Omental fat pad (tissue), 4 donors: ENCODE measurements at places on chromosomes 7 and 10.

DNA sequence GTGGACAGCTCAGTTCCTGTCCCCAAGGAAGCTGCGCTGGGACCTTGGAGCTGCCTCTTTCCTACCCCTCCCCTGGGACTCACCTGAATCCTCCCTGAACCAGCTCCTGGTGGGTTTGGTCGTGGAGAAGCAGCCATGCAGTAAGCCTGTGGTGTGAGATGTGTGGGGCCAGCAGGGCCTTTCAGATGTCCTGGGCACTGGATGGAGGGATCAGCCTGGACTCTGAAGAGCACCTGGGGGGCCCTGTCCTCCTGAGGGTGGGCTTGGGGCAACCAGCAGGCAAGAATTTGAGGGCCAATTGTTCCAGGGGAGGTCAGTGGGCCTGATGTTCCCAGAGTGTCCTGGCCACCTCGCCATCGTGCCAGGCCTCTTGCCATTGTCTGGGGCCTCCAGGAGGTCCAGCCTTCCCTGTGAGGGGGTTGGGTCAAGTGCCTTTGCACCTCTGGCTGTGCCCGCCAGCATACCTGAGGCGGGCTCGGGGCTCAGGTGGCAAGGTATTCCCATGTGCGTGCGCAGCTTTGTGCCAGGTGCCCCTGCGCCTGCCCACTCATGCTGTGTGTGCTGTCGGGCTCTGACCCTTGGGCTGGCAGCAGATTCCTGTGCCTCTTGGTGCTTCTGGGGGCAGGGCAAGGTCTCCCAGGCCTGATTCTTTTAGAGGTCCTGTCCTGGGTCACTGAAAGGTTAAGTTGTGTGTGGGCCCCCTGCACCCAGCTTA is 7.3 kb downstream of the TRIM8 start:
- DNase-seq: no peak

GRCh38 chr10:28949005-28950004 is 272.0 kb downstream of the BAMBI start:
- DNase-seq: no peak

DNA sequence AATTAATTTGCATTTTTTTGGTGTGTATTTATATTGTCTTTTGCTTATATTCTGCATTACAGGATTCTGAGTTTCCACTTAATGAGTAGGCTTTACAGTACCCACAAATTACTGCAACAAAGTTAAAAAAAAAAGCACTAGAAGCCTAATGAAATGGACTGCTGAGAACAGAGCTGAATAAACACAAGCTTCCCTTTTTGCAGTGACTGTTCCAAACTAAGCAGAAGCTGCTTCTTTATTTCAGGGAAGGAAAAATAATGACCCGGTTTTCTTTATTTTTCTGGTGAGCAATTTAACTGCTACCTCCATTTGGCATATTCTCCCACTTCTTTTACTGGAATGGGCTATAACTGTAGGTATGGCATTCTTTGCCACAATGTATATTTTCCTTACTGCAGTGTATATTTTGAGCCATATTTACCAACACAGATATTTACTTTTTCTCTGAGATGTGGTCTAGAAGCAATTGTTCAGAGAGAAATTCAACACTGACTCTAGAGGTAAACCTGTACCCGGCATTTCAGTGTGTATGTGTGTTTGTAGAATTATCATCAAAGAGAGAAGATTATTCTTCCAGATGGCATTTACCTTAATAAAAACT is 56.9 kb downstream of the HDAC9 start:
- no peak for DNase-seq

- DNase-seq: no peak
Observed at GRCh38 chr10:100980711-100981110, 6.6 kb downstream of the MRPL43 start.

GRCh38 chr10:129123428-129123827 is 343.6 kb upstream of the MGMT start:
- no peak for DNase-seq

GRCh38 chr10:79299397-79300241 is 47.6 kb upstream of the PPIF start:
- DNase-seq: no peak

DNA sequence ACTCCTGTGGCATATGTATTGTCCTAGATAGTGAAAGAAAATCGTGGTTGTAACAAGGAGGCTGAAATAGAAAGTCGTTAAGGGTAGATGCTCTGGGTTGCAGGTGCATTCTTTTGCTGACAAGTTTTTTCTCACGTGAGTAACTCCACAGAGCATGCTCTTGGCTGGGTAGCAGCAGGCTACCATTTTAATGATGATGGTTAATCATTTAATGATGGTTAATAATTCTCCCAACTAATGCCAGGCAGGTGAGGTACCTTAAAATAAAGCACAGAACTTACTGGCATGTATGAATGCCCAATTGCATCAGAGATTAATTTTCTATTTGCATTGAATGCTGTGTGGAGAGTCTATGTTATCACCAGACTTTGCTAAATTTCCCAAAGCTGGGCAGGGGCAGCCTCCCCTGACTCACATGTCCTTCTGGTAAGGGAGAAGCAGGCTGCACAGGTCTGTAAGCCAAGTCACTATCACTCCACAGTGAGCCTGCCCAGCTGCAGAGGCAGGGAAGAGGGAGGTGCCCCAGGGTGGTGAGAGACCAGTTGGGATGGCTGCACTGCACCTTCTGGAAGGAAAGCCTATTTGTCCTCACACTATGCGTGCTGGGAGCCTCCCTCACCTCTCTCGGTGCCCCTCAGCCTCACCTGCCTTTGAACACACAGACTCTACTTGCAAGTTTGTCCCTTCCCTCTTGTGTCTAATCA is 287.0 kb upstream of the IGFBP3 start:
- no peak for DNase-seq

DNA sequence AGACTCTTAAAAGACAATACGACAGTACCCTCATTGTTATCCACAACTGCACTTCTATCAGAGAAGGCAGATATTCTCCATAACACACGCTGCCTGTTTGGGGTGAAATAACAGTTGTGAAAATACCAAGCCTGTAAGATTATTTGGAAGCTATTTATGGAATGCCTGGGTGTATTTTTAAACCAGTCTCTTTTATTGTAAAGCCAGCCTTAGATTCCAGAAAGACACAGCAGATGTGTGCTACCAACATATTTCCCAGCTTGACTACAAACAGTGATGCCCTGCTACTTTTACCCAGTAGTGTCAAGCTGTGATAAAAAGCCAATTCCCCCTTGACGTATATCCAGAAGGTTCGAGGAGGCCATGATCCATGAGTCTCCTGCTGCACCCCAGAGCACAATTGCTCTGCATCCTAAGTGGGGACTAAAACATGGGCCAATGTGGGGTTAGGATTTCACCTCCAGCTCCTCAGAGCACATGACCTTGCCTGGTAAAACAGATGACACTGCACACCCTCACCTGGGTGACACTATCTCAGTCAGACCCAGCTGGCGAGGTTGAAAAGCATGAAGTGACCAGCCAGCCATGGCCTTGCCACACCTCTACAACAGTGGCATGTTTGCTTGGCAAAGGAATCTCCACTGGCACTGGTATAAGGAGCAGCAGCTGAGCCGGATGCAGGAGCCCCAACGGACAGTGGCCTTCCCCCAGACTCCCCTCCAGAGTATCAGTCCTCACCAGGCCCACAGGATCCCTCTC is 62.2 kb downstream of the GFRA1 start:
- no peak for DNase-seq

DNA sequence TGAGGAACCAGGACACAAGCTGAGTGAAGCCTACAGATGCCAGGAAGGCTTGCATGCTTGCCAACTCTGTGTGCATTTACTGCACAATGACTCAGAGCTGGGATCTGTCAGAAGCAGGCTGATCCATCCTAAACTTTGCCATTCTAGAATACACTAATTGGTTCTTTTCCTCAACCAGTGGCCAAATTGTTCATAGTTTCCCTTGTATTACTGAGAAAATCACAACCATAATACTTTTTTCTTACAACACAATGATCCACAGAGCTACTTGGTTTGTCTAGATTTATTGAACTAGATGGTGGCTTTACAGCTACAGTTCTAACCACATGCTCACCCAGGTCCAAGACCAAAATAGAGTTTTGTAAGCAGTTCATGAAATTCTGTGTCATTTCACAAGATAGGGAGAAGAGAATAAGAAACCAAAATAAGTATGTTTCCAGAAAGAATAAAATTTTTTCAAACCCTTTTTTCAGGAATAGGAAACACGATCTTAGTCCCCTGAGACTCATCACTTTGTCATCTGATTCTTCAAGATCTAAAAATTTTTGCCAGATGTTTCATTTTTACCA is 21.0 kb upstream of the LRRC17 start:
- no peak for DNase-seq

DNA sequence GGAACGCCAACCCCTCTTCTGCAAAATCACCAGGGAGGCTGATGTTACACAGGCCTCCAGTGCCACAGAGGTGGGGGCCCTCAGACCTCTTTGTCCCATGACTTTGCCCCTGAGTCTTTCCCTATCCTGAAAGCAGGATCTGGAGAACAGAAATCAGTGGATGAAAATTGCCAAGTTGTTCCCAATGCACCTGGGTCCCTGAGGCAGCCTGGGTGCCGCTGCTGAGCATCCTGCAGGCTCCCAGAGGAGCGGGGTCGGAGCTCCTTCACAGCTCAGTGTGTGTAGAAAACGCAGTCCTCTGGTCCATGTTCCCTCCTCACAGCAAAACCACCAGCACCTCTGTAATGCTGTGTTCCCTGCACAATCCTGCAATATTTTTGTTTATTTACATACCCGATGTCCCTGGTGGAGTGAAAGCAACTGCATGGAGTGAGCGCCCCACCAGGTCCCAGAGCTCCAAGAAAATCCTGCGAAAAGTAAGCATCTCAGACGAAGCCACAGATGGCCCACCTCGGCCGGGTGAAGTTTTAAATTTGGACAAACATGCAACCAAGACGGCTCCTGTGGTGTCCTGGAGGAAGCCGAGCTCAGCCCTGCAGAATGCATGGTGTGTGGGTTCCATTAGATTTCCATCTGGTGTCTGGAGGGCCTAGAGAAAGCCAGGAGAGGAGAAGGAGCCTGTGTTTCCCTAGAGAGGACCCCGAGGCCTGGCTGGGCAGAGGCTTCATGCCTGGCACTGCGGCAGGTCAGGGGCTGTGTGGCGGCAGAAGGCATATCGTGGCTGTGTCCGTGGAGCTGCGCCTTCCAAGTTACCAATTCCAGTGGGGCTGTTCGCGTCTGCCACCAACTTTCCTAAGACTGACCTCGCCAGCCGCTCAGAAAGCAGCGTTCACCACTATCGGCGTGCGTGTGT is 235.2 kb downstream of the WDR37 start:
- DNase-seq: no peak

- no peak for DNase-seq
Observed at GRCh38 chr10:78981257-78981969, 87.4 kb upstream of the ZMIZ1 start.

- DNase-seq: no peak
Observed at GRCh38 chr7:116952635-116953371, 498 bp upstream of the ST7 start.

GRCh38 chr7:72053292-72053691 is 358.8 kb downstream of the CALN1 start:
- DNase-seq: no peak

GRCh38 chr10:126179637-126180036 is 208.6 kb downstream of the ADAM12 start:
- no peak for DNase-seq

DNA sequence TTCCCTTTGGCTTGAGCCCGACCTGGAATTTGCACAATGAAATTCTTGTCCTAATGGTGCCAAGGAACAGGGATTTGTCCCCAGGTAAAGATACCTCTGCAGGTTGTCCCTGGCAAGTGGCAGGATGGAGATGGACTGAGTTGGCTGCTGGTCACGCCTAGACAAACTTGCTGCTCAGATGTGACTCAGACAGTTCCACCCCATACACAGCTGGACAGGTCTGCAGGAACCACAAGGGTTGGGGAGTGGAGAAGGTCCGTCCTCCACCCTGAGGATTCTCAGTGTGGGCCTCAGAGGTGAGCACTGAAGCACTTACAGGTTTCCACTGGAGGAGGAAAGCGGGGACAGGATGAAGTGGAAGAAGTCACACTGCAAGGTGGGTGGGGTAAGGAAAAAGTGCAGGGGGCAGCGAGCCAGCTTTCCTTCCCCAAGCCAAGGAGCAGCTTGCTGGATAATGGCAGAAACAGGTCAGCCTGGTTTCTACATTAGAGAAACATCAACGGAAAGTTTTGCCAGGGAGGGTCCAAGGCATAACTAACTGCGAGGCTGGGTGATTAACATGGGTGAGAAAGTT is 20.5 kb downstream of the ITPRIP start:
- DNase-seq: no peak

DNA sequence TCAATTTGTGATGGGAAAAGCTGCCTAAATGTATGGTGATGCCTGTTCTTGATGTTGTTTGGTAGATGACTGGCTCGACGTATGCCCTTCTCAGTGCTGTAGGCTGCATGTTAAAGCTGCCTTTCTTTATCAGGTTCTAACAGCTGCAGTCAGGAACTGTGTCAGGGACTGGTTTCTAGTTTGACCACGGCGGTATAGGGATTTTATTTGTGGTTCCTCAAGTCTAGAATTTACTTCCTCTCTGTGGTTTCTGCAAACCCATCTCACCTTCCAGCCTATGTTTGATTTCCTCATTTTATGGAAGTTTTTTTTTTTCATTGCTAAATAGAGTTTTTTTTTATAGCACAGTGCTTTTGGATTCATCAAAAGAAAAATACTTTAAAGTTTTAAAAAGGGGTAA is 26.5 kb downstream of the LMTK2 start:
- no peak for DNase-seq

GRCh38 chr10:21509341-21510240 is 15.9 kb downstream of the SKIDA1 start:
- no peak for DNase-seq

DNA sequence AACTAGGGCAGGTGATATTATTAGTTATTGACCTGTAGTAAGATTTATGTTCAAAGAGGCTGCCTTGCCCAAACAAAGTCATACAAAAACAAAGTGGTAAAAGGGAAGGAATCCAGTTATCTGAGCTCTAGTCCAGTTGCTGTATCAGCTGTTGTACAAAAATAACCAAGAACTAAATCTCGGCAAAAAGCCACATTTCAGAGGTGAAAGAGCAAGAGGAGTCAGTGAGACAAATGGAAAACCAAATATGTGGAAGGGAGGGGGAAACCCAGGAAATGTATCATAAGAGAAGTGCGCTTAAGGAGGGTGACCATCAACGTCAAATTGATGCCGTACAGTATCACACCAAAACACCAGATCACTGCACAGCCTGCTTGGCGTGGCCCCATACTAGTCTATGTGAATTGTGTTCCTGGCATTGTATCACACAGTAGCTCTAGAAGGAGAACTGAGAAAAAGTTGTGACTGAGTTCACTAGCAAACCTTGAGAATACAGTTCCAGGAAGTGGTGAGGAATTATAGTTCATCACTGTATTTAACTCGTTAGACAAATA is 6.4 kb downstream of the AGBL3 start:
- no peak for DNase-seq
